ENCODE measurements at places on chromosomes 12 and 14.
A peak's percentile ranks its signal among the peaks of the same experiment; 100 is the strongest.

DNA sequence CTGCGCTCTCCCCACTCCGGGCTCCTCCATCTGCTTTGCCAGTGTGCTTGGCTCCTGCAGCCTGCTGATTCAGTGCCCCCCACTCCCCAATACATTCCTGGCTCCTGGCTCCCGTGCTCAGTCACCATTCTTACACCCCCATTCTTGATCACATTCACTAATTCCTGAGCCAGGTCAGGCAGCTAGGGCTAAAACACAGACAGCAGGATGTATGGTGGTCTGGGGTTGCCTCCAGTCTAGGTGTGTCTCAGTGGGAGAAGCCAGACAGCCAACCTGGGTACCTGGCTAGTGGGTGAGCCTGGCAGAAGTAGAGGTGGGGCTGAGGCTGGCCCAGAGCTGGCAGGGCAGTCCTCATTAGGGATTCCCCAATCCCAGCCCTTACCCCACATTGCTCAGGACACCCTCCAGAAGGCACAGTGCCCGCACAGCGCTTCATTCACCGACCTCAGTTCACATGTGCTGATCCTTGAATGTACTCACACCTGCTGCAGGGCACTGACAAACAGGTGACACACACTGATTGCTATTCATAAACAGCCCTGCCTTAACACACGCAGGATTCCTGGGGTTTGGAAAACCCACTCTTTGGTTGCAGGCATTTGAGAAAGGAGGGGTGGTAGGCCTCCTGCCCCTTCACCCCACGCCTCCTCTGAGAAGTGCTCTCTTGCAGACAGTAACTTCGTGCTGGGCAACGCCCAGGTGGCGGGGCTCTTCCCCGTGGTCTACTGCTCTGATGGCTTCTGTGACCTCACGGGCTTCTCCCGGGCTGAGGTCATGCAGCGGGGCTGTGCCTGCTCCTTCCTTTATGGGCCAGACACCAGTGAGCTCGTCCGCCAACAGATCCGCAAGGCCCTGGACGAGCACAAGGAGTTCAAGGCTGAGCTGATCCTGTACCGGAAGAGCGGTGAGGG is 1.7 kb downstream of the KCNH3 start:
- no peaks in the 10 kb centered on the region for H3K36me3 ChIP-seq
- peaks cover 35% of the 10 kb centered on the region for H3K27me3 ChIP-seq
- H3K27ac ChIP-seq = peak overlapping the region; percentile 78

DNA sequence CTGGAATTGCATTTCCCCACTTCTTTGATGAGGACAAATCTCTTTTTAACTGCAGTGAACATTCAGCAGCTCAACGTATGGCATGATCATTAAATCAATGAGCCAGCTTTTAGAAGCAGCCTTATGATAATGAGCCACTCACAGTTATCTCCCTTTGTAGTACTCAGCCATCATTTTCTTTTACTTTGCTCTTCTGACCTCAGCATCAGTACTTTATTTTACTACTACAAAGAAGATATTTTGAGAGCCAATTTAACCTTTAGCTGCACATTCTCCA is 250.0 kb upstream of the CLEC14A start:
- H3K4me3 ChIP-seq = no peak overlapping the region
- H3K27me3 ChIP-seq = no peaks in the 10 kb centered on the region
- DNase-seq = no peak
- no peak overlapping the region for H3K27ac ChIP-seq
- no peaks in the 10 kb centered on the region for H3K4me1 ChIP-seq

GRCh38 chr12:80627782-80628181 is 79.7 kb upstream of the MYF6 start:
- no peaks in the 10 kb centered on the region for H3K27me3 ChIP-seq
- H3K36me3 ChIP-seq = no peaks in the 10 kb centered on the region
- no peak overlapping the region for H3K27ac ChIP-seq
- no peak overlapping the region for H3K4me3 ChIP-seq
- H3K4me1 ChIP-seq = no peaks in the 10 kb centered on the region

DNA sequence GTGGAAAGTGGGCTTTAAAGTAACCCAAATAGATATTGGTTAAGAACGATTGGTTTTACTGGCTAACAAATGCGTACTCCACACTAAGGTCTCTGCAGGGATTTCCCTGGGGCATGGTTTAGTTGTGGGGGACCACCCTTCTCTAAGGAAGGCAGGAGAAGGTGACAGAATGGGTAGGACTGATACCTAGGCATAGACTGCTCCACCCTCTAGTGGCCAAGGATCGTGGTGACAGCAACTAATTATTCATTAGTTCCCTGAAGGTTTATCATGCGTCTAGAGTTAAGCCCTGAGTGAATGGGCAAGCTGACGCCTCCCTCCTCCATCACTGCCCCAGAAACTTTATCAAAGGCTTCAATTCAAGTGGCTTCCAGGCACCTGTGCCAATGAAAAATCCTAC is 9.1 kb downstream of the FAM181A start:
- no peak overlapping the region for H3K4me3 ChIP-seq
- peaks cover 16% of the 10 kb centered on the region for H3K27me3 ChIP-seq
- no peak for DNase-seq
- H3K36me3 ChIP-seq = no peaks in the 10 kb centered on the region
- H3K4me1 ChIP-seq = no peaks in the 10 kb centered on the region

- H3K4me1 ChIP-seq = no peaks in the 10 kb centered on the region
- H3K4me3 ChIP-seq = no peak overlapping the region
- peaks cover 12% of the 10 kb centered on the region for H3K27me3 ChIP-seq
- no peak for DNase-seq
- no peaks in the 10 kb centered on the region for H3K36me3 ChIP-seq
- H3K27ac ChIP-seq = no peak overlapping the region
Observed at GRCh38 chr12:75591628-75592027, 80.2 kb upstream of the KRR1 start.

DNA sequence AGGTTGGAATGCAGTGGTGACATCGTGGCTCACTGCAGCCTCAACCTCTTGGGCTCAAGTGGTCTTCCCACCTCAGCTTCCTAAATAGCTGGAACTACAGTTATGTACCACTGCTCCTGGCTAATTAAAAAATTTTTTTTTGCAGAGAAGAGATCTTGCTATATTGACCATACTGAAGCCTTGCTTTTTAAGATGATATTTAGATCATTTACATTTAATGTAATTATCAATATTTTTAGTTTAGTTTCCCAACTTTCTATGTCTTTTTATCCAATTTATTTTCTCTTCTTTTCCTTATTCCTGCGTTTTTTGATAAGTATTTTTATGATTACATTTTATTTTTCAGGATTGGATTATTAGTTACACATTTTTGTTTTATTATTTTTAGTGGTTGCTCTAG is 340.1 kb downstream of the APAF1 start:
- H3K27me3 ChIP-seq = no peaks in the 10 kb centered on the region
- peaks cover 7% of the 10 kb centered on the region for H3K36me3 ChIP-seq
- DNase-seq = no peak
- H3K4me1 ChIP-seq = no peaks in the 10 kb centered on the region
- no peak overlapping the region for H3K27ac ChIP-seq

DNA sequence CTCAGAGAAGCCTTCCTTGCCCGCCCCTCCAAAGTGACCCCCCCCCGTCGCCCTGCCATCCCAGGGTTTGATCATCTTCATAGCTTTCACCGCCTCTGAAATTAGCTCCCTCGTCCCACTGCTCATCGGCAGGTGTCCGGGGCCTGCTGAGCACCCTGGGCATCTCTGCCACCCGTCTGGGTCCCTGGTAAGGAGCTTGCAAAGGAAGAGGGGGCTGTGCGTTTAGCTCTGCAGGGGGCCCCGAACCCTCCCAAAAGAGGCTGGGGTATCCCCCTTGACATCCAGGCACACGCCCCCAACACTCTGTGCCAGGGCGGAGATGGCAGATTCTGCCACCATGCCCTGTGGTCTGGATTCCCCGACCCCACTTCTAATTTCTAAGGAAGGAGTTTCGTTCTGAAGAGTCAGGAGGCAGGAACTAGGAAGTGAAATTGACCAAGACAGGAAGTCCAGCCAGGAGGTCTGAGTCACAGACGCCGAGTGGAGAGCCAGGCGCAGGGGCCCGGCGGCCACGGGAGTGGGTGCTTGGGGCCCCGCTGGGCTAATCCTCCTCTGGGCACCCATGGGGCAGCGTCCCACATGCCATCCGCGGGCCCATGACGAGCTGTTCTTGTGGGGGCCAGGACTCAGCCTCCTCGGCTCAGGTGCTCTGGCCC is 95.7 kb downstream of the RFLNA start:
- H3K4me1 ChIP-seq = peaks cover 40% of the 10 kb centered on the region
- peak overlapping the region; percentile 95 for H3K27ac ChIP-seq
- no peaks in the 10 kb centered on the region for H3K27me3 ChIP-seq

Data from naive B cell (primary cell).